ENCODE measurements at places on chromosomes 13 and 19.
A peak's percentile ranks its signal among the peaks of the same experiment; 100 is the strongest.

GRCh38 chr13:27104606-27105005 lies 67.0 kb downstream of the USP12 start:
- DNase-seq = no peak

DNA sequence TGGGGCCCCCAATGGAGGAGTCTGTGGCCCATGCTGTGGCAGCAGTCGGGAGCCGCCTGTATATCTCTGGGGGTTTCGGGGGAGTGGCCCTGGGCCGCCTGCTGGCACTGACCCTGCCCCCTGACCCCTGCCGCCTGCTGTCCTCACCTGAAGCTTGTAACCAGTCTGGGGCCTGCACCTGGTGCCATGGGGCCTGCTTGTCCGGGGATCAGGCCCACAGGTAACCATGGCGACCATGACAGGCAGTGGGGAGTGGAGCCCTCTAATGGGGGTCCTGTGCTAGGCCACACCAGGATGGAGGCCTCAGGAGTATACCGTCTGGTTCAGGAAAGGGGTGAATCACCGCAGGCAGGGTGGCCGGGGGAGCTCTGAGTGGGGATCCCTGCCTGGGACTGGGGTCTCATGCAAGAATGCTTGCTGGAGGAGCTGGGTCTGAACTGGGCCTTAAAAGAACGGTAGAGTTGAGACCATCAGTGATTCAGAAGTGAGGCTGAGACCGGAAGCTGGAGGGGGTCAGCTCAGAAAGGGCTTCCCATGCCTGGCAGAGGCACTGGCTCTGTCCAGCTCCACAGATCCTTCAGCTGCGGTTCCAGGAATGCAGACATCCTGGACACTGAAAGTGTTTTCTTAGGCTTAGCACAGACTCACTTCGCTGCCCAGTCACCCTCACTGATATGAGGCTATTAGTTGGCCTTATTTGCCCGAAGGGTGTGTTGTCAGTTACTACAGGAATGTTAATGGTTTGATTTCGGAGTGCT lies 29.1 kb downstream of the CNFN start:
- no peak for DNase-seq

GRCh38 chr13:72875233-72875632 lies 93.3 kb downstream of the PIBF1 start:
- DNase-seq = no peak

DNA sequence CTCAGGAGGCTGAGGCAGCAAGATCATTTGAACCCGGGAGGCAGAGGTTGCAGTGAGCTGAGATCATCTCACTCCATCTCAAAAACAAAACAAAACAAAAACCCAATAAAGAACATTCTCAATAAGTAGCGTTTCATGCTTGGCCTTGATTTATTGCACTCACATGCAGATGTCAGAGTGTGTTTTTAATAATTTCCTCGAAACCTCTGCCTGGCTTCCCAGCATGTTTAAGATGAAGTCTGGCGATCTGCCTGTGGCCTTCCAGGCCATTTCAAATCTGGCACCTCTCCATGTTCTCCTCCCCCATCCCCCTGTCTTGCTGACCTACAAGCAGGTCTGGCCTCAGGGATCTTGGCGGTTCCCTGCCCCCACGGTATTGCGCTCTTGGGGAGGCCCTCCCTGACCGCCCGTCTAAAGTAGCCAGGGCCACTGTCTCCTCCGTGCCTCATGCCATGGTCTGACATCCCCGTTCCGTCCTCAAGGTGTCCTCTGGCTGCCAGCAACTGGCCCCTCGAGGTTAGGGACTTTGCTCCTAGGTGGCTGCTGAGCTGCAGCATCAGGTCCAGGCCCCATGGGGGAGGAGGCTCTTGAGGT lies 1.6 kb downstream of the WDR88 start:
- no peak for DNase-seq

GRCh38 chr19:10069046-10069445 lies 17.1 kb upstream of the SHFL start:
- DNase-seq = no peak

GRCh38 chr19:30217461-30217860 lies 154.7 kb upstream of the ZNF536 start:
- no peak for DNase-seq

- DNase-seq = peak; percentile 56
Measured at GRCh38 chr13:20192836-20193161, at the start of gene GJB2. Gene GJB2, minus strand, starts transcription at chr13:20192938. Its CDS starts 3,357 bp downstream, at chr13:20189581.

- peak; percentile 98 for DNase-seq
Measured at GRCh38 chr19:3500429-3501101, at the start of gene DOHH. Gene DOHH, minus strand, starts transcription at chr19:3500674. Its CDS starts 3,860 bp downstream, at chr19:3496814.

GRCh38 chr13:113959198-113959597 lies 14.7 kb downstream of the C13orf46 start:
- DNase-seq = no peak

DNA sequence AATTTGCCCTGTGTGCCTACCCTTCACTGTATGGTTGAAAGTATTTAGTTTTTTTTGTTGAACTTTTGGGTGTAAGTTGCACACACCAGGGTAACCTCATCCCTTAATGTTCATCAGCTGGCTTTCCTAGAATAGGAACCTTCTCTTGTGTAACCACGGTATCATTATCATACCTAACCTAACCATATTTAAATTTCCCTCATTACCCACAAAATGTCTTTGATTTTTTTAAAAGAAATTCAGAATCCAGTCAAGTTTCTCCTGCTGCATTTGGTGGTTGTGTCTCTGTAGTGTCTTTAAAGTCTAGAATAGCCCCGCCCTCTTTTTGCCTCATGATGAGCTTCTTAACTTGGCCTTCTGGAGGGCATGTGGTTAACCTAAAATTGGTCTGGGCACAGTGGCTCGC lies 80.3 kb downstream of the RYR1 start:
- DNase-seq = no peak

GRCh38 chr13:79413521-79413920 lies 7.5 kb upstream of the RBM26 start:
- no peak for DNase-seq

DNA sequence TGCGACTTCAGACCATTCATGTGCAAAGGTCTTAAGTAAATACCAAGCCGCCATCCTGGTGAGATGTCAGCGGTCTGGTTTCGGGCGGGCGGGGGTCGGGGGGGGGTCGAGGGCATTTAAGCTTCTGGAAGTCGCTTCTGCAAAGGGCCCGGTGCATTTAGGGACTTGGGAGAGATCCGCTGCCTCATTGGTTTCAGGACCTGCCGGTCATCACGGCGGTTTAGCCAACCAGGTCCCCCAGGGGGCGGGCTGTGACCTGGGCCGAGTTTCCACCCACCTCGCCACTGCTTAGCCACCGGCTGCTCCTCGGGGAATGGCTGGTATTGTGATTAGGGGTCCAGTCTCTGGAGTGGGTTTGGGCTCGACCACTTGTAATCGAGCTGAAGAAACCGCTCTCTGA lies 7.8 kb downstream of the ANKLE1 start:
- peak; percentile 74 for DNase-seq

- no peak for DNase-seq
Measured at GRCh38 chr13:74891610-74892009, 590.4 kb downstream of the TBC1D4 start.

GRCh38 chr13:32791545-32792172 lies 205.4 kb downstream of the PDS5B start:
- no peak for DNase-seq

DNA sequence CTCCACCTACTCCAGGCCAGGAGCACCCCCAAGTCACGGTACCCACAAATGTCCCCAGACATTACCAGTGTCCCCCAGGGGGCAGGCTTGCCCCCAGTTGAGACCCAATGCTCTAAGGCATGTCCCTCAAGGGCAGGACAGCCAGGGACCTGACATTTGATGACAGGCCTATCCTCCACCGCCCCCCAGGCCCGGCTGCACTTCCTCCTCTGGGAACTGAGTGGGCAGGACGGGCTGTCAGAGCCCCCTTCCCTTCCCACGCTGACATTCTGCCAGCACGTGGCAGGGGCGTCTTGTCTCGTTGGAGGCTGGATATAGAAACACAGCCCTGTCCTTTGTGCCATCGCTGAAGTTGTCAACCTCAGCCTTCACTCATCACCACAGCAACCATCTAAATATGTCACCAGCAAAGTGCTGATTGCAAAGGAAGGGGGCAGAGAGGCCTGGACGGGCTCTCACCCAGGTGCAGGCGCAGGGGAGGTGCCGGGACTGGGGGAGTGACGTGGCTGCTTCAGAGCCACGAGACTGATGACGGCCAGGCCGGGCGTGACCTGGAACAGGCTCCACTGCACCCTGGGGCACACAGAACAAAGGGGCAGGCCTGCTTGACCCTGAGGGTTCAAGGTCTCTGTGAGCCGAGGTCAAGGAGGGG lies 38.4 kb downstream of the GNG7 start:
- no peak for DNase-seq

DNA sequence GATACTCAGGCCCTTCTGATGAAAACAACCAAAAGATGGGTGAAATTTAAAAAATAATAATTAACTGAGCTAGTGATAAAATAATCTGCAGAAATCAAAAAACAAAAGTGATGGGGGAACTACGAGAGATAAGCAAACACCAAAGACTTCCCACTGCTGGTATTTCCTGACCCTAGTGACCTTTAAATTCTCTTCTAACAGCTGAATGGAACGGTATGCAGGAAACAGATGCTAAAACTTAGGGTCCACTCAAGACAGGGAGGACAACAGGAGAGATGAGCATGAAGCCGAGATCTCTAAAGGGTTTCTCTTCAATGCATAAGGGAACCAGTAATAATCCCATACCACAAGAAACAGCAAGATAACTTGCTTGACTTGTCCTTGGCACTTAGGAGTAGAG lies 50.8 kb downstream of the USP12 start:
- DNase-seq = no peak

DNA sequence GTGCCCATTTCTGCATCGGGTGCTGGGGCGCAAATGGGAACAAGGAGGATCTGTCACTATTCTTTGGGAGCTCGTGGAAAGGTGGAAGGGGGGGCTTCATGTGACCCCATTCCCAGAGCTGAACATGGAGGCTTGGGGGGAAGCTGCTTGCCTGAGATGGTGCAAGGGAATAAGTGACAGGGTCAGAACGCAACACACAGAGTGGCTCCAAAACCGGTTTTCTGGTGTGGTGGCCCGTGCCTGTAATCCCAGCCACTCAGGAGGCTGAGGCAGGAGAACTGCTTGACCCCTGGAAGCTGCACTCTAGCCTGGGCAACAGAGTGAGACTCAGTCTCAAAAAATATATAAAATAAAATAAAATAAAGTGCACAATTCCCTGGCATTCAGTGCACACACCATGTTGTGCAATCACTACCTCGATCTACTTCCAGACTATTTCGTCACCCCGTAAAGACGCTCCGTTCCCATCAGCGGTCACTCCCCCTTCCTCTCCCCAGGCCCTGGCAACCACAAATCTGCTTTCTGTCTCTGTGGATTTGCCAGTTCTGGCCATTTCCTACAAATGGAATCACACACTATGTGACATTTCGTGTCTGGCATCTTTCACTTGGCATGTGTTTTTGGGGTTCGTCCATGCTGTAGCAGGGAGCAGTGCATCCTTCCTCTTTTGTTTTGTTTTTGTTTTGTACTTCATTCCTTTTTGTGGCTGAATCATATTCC lies 18.2 kb upstream of the COMP start:
- DNase-seq = no peak

DNA sequence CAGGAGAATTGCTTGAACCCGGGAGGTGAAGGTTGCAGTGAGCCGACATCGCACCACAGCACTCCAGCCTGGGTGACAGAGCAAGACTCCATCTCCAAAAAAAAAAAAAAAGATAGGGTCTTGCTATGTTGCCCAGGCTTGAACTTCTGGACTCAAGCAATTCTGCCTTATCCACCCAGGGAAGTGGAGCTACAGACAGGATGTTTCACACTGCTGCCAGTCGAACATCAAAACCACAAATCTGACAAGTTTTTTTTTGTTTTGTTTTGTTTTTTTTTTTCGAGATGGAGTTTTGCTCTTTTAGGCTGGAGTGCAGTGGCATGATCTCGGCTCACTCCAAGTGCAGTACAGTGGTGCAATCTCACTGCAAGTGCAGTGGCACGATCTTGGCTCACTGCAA lies 10.8 kb downstream of the XPO4 start:
- no peak for DNase-seq

DNA sequence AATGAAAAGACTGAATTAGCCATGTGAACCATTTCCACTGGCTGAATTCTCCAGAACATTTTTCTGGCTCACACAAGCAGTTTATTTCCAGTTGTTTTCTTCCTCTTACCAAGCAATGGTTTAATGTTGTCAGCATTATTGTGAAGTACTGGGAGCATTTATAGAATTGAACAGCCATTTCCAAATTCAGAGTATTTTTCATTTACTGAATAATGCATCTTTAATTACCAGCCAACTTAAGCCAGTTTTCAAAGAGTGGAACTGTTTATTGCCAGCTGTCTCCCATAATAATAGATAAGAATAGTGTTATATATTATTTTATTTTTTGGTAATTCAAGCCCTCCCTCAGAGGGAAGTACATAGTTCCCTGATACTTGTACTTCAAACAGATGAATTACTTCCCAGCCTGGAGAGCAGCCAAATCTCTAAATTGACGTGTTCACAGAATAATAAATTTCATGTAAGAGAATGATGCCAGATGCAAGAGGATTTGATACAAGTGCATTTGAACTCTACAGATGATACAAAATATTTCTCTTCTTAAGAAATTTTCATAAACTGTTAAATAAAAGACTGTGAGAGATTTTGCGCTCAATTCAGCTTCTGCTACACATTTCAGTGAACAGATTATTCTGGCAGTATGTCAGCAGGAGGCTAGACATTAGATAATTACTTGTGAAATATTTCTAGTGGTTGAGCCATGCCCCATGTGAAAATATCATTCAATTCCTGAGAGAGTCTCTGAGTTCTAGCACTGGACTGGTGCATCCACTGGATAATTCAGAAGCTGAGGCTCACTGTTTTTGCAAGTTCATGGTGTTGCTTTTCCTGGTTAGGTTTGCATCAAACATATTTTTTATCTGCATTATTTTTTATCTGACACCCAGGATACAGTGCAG lies 315.9 kb downstream of the SLC7A1 start:
- no peak for DNase-seq

DNA sequence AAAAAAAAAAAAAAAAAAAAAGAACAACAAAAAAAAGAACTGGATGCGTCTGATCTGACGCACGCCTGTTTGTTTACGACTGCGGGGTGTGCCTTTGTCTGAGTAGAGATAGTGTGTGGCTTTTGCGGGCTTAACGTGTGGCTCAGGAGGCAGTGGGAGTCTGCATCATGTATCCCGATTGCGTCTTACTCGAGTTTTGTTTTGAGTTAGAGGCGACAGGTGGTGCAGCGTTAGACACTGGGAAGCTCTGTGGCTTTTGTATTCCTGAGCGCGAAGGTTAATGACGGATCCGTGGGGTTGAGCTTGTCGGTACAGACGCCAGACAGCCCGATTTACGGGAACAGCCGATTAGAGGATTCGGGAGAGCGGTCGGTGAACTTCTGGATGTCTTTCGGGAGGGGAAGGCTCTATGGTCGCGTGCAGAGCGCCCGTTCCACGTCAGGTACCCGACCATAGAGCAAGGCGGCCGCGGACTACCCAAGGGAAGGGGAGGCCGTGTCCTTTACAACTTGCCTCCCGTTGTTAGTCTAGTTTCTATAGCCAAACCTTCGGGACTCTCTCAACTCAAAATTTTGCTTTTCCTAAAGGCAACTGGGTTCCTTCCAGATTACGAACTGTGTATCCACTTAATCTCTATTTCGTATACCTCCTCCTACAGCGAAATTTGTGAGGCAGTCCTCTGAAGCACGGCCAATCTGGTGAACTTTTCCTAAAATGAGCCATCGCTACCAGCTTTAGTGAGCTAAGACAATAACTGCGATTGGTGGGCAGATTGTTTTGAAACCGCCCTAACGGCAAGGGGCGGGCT lies 926 bp upstream of the HNRNPUL1 start:
- peak; percentile 58 for DNase-seq
